ENCODE measurements at places on chromosomes 7 and 10.

- no peak for DNase-seq
Observed at GRCh38 chr7:111697771-111698170, 135.5 kb upstream of the IMMP2L start.

DNA sequence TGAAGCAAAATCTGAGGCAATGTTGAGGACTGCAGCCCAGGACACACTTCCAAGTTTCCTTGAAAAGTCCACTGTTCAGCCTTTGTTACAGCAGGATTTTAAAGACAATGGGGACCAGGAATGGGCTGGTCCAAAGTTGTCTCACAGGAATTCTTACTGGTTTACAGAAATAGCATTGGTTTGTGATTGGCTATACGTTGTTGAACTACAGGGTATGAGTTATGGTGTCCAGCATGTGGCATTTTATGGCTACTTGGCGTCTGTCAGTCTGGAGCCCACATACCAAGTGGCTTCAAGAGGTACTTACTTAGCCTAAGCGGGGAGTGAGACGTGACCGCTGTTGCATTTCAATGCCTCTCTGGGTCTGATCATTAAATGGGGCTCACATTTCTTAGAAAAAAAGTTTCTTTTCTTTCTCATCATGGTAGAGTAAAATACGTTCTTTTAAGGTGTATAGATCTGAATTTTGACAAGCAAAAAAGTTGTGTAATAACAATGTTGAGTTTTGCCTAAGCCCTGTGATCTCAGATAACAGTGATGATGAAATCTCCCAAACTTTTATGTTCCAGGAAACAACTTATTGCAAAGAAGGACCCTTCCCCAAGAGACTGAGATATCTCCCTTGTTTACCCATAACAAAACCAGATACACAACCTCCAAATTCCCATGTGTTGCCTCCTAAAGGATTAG lies 100.0 kb upstream of the TRIM24 start:
- no peak for DNase-seq

DNA sequence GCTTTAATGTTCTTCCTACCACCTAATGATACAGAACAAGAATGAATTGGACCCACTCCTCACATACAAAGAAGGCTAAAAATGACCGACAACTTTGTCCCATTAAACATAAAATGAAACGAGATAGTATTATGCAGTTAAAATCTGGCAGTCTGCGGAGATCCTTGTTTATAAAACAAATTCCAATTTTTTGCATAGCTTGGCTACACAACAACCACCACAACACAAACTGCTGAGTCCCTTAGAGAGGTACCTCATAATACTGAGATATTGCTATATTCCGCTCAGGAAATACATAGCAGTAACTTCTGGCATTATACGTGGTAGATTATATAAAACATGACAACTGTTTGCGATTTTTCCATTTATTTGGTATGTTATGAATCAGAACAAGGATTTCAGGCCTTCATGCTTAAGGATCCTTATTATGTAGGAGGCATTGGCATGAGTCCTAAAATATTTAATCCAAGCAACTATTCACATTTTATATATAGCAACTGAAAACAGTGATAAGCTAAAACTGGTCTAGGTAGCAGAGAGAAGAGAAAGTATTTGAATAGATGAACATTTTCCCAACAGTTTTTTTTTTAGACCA lies 96.0 kb downstream of the ANK3 start:
- DNase-seq, result no peak

DNA sequence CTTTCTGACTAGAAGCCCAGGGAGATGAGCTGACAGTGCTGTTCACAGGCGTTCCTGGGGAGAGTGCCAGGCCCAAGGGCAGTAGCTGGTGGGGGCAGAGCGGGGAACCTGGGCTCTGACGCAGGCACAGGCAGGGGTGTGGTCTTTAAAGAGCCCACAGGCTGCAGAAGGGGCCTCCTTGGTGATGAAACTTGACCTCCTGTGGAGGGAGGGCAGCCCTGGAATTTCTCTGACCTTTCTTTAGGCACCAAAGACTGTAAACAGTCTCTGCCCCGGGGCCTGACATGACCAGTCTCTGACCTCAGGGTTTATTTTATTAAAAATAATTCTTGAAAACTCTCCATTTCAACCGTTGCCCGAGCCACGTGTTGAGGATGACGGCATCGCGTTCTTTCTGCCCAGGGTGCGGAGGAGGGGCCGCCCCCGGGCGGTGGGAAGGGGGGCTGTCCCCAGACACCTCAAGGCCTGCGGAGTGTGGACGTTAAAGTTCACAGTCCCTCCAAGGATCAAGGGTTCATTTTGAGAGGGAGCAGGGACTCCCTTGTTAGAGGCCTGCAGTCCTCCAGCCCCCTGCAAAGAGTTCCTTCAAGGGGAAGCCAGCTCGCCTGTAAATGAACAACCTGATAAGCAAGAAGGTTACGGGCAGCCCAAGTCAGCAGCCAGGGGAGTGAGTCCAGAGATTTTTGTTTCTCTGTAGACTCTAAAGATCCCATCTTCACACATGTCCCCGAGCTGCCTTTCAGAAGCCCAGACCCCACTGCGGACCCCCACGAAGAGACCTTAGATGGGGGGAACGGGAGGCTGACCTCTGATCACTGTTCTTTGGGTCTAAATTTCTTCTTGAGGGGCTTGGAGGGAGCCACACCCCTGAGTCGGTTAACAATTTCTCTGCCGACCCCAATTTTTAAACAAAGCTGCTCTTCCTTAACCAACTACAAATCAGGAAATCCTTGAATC lies 128.9 kb downstream of the VIPR2 start:
- DNase-seq, result no peak

- DNase-seq, result no peak
Observed at GRCh38 chr7:151115121-151115835, 29.0 kb downstream of the AGAP3 start.

Measured in GOT3 (cell line).